Kidney tubule cell (primary cell): ENCODE measurements at places on chromosomes 2 and 18.

- no peak for DNase-seq
Observed at GRCh38 chr2:238790126-238790832, 57.6 kb upstream of the TWIST2 start.

GRCh38 chr18:39235118-39235719 is 1669.6 kb upstream of the CELF4 start:
- no peak for DNase-seq

- DNase-seq, result no peak
Observed at GRCh38 chr2:66522611-66523376, 87.9 kb downstream of the MEIS1 start.

GRCh38 chr2:41405441-41405840 is 642.4 kb upstream of the PKDCC start:
- no peak for DNase-seq

- DNase-seq, result no peak
Observed at GRCh38 chr2:230447455-230448451, 31.8 kb downstream of the SP100 start.

- DNase-seq, result no peak
Observed at GRCh38 chr18:67109535-67109934, 407.0 kb downstream of the DSEL start.

DNA sequence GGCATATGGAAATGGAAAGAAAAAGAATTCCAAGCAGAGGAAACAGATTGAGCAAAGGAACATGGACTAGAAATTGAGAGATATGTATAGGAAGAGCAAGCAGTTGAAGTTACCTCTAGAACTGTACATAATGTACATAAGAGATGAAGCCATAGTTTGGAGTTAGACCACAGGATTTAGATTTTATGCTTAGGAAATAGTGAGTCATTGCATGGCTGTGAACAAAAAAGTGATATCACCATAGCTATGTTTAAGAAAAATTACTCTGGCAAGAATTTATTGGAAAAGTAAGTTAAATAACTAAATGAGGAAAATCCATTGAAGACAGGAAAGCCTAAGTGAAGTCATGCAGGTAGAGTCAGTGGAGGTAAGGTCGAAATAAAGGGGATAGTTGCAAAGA is 99.4 kb upstream of the GALNT5 start:
- DNase-seq, result peak; percentile 5

DNA sequence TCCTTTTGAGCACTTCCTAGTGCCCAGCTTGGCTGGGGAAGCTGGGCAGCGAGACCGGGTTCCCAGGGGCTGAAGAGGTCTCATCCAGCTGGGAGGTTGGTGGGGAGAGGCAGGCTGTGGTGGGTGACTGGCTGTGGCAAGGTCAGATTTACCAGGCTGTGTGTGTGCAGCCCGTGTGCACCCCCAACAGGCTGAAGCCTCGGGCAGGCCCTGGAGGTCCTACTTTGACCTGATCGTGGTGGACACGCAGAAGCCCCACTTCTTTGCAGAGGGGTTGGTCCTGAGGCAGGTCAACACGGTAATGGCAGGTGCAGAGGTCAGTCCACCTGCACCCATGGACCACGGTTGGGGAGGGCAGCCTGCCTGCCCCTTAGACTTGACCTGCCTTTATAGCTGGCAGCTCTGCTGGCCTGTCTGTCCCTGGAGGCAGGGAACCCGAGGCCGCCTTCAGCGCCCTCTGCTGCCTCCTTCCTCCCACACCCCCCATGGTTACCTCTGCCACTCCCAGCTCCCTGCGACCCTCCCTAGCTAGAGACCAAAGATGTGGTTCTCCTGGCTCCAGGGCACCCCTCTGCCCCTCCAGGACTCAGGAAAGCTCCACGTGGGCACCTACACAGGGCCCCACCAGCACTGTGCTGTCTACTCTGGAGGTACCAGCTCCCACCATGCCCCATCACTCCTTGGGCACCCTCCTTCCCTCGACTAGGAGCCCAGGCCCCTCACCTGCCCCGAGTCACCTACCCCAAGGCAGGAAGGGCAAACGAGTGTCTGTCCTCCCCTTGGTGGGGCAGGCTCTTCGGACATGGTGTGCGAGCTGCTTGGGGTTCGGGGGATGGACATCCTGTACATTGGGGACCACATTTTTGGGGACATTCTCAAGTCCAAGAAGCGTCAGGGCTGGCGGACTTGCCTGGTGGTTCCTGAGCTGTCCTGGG is 4.0 kb downstream of the NT5DC4 start:
- peak; percentile 32 for DNase-seq
